PC-9 (cell line): ENCODE measurements at places on chromosomes 7 and 10. TPM values are rescaled to one million over a fixed set of nuclear protein-coding genes. Genes with fewer than 3 reads are reported as not detected.

ANKMY2 gene
- total RNA-seq: 22.9 and 30.7 TPM in 2 replicates

EMX2 gene
- total RNA-seq: not detected in 2 replicates

ITPRID1 gene
- not detected in 2 replicates for total RNA-seq

FKBP6 gene
- total RNA-seq: not detected in 2 replicates

SAP25 gene
- total RNA-seq: 11.0 and 15.3 TPM in 2 replicates

TSPAN33 gene
- total RNA-seq: 5.8 and 9.6 TPM in 2 replicates

C1GALT1 gene
- total RNA-seq: 44.7 and 54.2 TPM in 2 replicates

LBX1 gene
- total RNA-seq: not detected in 2 replicates
